H1 (cell line): ENCODE measurements at places on chromosomes 6 and 20.

DNA sequence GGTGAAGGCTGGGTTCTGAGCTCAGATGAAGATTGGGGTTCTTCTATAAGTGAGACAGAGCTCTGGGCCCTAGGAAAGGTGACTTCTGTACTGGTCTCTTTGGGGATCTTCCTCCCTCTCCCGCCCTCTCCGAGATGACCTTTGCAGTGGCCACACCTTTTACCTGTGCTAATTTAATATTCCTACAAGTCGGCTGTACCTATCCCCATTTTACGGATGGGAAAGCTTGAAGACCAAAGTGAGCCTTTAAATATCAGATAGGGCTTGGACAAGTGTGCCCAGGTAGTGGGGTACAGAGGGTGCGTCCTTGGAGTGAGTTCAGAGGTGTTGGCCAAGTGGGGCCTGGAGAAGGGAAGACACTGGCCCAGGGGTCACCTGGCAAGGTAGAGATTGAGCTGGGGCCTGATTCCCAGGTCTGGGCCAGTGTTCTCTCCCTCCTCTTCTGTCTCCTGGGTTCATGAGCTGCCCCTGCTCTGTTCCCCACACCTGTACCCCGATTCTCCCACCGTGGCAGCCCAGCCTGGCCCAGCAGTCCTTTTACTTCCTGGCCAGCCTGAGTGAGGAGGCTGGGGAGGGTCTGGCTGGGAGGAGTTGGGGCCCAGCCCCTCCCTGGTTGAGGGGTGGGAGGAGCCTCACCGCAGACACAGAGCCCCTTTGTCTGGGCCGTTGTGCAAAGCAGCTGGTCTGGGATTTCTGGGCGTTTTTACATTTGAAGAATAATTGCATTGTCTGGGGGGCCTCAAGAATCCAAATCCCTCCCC is 152.1 kb upstream of the RNF24 start:
- peak; percentile 60 for DNase-seq

DNA sequence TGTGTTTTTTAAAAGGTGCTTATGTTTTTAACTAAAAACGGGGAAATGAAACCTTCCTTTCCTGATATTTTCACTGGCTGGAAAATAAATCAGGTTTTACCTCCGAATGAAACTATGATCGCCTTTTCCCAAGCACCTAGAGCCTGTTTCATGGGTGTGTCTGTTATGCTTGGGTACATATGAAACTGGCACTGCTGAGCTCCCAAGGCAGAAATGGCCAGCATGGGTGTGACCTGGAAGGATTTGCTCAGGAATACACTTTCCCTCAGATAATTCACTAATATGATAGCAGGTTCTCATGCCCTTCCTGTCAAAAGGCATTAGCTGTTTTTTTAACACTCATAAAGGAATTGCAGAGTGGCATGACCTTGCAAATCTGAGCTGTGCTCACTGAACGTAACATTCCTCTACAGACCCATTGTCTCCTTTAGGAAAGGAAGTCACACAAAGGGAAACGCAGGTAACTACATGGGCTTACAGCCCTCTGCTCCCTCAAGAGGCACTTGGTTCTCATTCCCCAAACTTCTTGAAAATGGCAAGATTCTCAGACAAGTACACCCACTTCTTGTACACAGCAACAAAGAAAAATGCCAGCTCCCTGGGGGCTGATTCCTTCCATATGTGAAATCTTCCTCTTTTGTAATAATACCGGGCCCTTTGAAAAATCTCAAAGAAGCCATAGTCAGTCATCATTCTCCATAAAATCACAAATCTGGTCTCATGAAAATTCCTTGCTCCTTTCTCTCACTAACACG is 72.7 kb downstream of the METTL24 start:
- no peak for DNase-seq

GRCh38 chr6:84500726-84501125 is 263.7 kb downstream of the TBX18 start:
- no peak for DNase-seq

- DNase-seq = peak; percentile 69
Measured at GRCh38 chr20:31581391-31581790, 23.7 kb upstream of the ID1 start.

GRCh38 chr20:5807431-5807830 is 57.2 kb downstream of the SHLD1 start:
- no peak for DNase-seq

DNA sequence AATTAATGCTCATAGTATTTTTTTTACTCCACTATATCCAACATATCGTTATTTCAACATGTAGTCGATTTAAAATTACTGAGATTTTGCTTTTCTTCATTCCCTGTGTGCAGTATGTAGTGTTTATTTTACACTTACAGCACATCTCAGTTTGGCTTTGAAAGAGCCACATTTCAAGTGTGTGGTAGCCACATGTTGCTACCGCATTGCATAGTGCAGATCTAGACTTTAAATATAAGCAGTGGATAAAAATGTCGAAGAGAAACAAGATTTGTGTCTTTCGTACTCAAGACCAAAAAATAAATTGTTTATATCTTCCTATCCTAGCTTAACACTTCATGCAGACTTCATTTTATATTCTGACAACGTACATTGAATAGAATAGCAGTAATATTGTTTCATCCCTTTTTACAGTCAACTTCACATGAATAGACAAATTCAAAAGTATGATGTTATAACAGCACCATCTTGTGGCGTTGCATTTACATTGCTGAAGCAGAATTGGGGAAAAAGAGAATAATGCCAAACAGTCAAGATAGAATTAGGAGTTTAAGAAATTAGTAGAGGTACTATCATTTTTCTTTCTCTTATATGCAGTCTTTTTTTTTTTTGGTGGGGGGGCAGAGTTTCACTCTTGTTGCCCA is 29.9 kb downstream of the FBXO5 start:
- no peak for DNase-seq

- no peak for DNase-seq
Measured at GRCh38 chr6:169828176-169828575, 76.8 kb downstream of the ERMARD start.

- peak; percentile 62 for DNase-seq
Measured at GRCh38 chr6:95819939-95820338, 195.8 kb upstream of the FUT9 start.

DNA sequence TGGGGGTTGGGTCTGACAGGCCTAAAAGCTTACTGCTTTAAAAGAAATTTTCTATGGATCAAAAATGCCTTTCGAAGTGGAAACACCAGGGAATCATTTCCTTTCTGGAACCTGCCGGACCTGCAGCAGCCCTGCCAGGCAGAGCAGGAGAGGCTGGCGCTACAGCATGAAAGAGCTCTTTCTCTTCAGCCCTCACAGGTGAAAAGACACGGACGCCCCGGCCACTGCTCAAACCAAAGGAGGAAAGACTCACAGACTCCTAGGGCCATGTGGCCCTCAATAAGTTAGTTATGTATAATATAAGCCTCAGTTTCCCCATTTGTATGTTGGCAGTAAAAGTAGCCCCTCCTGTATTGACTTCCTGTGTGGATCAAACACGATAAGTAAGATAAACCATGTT is 8.3 kb downstream of the SCML4 start:
- DNase-seq = no peak

GRCh38 chr20:53927990-53928389 is 142.4 kb downstream of the BCAS1 start:
- DNase-seq = no peak

DNA sequence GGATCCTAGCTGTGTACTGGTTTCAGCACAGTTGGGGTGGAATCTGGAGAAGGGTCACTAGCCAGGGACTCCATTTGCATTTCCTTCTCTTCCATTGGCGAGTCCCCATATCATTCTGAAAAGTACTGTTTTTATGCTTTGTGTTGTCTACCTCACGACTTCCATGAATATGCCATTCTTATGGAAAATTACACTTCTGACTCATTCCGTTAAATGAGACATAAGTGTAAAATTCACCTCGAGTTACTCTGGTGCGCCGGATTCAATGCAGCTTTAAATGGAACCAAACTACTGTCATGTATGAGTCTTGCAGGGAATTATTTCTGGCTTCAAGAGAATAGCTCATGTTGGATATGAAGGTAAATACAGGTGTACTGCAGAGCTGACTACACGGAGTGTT is 99.2 kb downstream of the PDE7B start:
- DNase-seq = no peak

DNA sequence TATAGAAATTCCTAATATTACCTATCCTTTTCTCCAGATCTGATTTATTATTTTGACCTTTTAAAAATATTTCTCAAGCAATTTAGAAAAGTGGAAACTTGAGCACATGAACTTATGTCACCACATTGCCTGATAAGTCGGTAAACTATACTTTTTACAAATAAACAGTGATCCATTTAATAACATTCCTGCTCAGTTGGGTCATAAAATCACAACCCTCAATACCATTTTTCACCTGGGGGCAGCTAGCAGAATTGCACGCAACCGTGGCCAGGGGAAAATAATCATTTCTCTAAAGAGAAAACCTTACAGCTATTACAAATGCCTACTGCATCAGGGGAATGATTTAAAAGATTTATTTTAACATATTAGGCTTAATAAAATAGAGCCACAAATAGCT is 614.5 kb downstream of the PHF3 start:
- DNase-seq = no peak

- no peak for DNase-seq
Measured at GRCh38 chr20:52444455-52444854, 252.9 kb upstream of the ZFP64 start.

GRCh38 chr20:16381444-16381843 is 191.8 kb downstream of the KIF16B start:
- DNase-seq = no peak

DNA sequence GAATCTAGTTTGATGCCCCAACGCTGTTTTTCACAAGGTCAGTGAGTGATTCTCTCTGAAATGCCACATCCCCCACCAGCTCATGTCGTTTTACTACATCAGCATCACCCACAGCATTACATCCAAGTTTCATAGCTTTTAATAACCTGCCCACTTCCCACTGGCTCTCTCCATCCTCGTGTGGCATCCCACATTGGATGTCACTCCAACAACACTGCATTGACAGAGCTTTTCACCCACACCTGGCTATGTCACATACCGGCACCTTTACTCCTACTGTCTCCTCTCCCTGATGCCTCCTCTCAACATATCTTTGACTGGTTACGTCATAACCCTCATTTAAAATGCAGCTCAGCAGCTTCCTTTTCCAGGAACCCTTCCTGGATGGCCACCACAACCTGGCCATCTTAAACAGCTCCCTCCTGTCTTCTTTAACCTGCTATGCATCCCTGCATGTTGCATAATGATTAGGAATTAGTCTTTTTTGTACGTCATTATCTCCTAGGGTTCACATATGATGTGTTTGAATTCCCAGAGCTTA is 5.0 kb upstream of the ADTRP start:
- no peak for DNase-seq

DNA sequence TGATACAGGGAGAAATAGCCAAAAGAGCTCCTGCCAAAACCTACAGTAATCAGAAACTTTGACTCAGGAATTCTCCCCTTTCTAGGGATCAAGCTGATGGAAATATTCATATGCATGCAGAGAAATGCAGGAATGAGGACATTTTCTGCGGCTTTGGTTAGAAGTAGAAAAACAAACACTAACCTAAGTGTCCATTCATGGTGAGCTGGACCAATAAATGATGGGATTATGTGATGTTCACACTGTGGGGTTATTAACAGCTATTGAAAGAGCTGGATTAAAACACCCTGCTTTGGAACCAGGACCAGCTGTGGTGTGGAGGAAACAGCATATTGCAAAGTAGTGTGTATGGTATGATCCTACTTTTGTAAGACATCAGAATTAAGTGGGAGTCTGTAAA is 143.1 kb downstream of the SYCP2 start:
- no peak for DNase-seq

DNA sequence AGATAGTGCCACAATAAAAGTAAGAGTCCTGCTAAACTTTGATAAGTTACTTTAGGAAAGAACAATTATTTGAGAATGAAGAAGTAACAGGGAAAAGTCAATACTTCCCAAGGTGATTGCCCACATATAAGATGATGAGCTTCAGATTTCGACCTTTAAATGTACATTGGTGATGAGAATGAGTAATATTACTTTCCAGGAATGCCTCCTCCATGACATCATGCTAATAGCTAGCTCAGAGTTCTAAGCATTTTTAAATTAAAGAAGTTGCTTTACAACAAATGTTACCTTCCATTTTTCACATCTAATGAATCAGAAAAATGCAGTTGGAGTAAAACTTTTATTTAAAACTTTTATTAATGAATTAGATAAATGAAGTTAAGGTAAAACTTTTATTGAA is 22.5 kb upstream of the OPN5 start:
- no peak for DNase-seq

GRCh38 chr6:127833336-127833735 is 67.5 kb downstream of the THEMIS start:
- no peak for DNase-seq

GRCh38 chr20:47319517-47320252 is 36.8 kb downstream of the ZMYND8 start:
- peak; percentile 93 for DNase-seq

DNA sequence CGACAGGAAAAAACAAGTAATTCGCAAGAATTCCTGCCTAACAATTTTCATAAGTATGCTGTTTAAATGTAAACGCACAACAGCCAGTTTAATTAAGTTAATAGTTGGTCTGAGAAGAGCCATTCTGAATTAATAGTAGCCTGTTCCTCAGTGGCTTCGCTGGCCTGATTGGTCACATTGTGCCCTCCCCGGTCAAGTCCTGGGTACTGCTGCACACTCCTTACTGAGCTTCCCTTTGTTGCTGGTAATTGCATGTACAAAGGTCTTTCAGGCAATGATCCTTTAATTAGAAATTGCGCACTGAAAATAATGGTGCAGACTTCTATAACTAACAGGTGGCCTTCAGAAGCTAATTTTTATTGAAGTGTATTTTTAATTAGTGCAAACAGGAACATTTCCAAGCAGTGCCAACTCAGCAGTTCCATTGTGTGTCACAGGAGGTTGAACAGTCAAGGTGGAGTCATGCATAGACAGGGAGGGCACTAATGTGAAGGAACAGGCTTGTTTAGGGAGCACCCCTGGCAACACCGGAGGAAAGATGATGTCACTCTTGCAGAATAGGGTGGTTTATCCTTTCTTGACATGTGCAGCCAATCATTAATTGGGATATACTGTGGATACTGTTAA is 92.6 kb upstream of the SLC22A23 start:
- no peak for DNase-seq

DNA sequence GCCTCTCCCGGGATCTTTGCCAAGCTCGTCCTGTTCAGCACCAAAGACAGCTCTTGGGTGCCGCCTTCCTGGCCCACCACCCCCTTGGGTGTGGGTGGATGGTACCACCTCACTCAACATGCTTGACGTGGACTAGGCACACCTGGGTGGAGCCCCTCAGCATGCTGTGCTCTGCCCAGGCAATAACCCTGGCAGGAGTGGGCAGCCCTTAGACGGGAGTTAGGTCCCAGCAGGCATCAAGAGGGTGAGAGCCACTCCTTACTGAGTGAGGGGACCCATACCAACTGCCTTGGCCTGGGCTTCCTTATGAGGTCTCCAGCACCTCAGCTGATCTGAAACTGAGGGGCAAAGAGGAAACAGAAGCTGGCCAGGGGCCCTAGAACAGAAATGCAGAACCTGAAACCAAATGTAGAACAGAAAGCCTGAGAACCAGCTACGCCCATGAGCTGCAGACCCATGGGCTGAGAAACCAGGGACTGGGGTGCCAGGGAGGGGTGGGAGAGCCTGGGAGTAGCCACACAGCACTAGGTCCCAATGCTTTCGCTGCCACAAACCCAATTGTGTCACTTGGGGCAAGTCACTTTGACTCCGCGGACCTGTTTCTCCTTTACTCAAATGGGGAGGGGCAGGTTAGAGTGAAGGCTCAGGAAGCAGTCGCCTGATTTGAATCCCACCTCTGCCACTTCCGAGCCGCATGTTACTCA is 2.0 kb downstream of the FGD2 start:
- no peak for DNase-seq

- no peak for DNase-seq
Measured at GRCh38 chr6:153106021-153106420, 25.1 kb downstream of the RGS17 start.

- no peak for DNase-seq
Measured at GRCh38 chr6:88008411-88008810, 39.2 kb upstream of the SPACA1 start.
